ENCODE measurements at places on chromosomes 11 and 22. TPM values are rescaled to one million over a fixed set of nuclear protein-coding genes. Genes with fewer than 3 reads are reported as not detected.

DNA sequence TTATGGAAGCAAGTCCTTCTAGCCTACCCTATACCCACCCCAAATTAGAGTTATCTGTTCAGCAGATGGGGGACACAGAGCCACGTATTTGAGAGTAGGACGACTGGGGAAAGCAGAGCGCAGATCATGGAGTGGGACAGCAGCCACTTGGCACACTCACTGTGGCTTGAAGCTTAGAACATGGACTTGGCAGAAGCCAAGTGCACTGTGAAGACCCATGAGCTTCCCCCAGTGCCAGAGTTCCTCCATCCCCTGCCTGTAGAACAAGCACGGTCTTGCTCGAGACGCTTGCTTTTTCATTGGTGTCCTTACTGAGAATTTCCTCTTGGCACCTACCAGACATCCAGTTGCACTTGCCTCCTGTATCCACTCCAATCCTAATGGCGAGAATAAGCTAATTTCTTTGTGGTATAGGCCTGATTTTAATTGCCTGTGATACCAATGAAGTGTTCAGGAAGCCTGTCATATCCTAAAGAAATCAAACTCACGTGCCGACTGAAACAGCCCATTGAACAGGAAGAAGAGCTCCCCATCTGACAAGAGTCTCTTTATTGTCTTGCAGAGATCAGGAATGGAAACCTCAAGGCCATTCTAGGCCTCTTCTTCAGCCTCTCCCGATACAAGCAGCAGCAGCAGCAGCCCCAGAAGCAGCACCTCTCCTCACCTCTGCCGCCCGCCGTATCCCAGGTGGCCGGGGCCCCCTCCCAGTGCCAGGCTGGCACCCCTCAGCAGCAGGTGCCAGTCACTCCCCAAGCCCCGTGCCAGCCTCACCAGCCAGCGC, 166.9 kb downstream of the NAV2 start:
- no peak for DNase-seq

DNA sequence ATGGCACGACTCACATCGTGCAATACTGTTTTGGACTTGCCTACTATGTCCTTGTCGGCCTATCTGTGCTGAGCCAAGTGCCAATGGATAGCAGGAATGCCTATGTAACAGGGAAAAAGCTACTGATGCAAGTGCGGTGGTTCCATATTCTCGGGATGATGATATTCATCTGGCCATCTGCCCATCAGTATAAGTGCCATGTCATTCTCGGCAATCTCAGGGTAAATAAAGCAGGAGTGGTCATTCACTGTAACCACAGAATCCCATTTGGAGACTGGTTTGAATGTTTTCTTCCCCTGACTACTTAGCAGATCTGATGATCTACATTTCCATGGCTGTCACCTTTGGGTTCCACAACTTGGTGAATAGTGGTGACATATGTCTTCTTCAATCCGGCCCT, 20.1 kb downstream of the OOSP3 start:
- no peak for DNase-seq

GRCh38 chr11:12088047-12088481, 22.3 kb upstream of the MICAL2 start:
- DNase-seq: peak; percentile 69

DNA sequence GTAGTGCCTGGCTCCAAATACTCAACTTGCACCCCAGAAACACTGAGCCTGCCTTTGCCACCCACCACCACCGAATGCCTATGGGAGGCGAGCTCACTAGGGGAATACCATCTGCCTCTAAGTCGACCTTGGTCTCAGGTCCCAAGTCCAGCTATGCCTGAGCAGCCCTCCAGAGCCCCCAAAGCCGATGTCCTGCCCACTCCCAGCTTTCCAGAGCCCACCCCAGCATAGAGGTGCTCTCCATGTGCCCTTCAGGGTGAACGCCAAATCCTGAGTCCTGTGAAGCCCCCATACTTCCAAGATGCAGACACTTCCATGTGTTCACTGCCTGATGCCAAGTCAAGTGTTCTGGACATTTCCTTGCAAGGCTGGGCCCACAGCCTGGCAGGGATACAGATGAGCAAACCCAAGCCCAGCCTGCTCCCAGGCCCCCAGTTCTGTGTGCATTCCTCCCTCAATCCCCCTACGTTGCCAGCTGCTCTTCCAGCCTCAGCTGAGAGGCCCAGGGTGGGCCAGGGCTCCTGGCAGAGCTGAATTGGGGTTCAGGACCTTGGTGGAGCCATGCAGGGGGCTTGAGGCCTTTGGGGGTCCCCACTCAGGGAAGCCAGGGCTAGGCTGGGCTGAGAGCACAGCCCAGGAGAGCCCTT, 2.6 kb upstream of the KMT5B start:
- DNase-seq: no peak

GRCh38 chr11:46308631-46309419, 31.4 kb downstream of the CREB3L1 start:
- peak; percentile 60 for DNase-seq

- DNase-seq: no peak
Observed at GRCh38 chr22:32055069-32055468, 12.0 kb downstream of the SLC5A1 start.

UBXN1 gene
- 97.0 TPM for total RNA-seq
